Pancreas (tissue), 10 donors: ENCODE measurements at places on chromosomes 11 and 22. TPM values are rescaled to one million over a fixed set of nuclear protein-coding genes. Genes with fewer than 3 reads are reported as not detected.

The SLC22A9 gene
- total RNA-seq, result 0.28 TPM

The RAB38 gene
- total RNA-seq, result 1.7 TPM

The NPAS4 gene
- total RNA-seq, result not detected

The OR5AN1 gene
- total RNA-seq, result not detected

The MALAT1 gene
- total RNA-seq, result 2,753 TPM

The MS4A14 gene
- total RNA-seq, result 0.04 TPM

The ACRV1 gene
- not detected for total RNA-seq

The NTM gene
- total RNA-seq, result 4.4 TPM

The KIAA1671 gene
- total RNA-seq, result 28.8 TPM

The YPEL4 gene
- total RNA-seq, result 0.28 TPM

The ROBO4 gene
- 3.3 TPM for total RNA-seq

DNA sequence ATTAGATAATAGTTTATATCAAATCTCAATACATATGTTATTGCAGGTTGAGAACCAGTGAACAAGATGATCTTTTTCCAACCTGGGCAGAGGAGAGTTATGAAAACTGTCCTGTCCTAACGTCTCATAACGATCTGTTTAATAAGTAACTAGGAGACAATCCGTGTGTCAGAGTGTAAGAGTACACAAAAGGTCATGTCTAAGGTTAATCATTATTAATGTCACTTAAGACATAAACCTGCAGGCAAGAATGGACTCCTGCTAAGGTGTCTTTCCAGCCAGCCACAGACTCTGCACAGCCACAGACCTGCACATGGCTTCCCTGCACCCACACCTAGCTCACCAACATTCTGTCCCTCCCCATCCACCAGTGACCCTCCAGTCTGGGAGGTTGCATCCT, 10.1 kb downstream of the SLC5A4 start:
- DNase-seq, result no peak

- DNase-seq, result peak; percentile 67
Measured at GRCh38 chr11:65108469-65109123, 3.1 kb upstream of the TM7SF2 start.

- no peak for DNase-seq
Measured at GRCh38 chr22:44594951-44595350, 96.9 kb upstream of the RTL6 start.

GRCh38 chr11:14882196-14882595, 9.8 kb downstream of the CYP2R1 start:
- DNase-seq, result no peak

- no peak for DNase-seq
Measured at GRCh38 chr11:65869643-65870306, 2.8 kb downstream of the EFEMP2 start.

- no peak for DNase-seq
Measured at GRCh38 chr11:120391292-120391691, 55.1 kb downstream of the ARHGEF12 start.

- DNase-seq, result peak; percentile 43
Measured at GRCh38 chr22:22684580-22685561, 40.5 kb downstream of the GGTLC2 start.

DNA sequence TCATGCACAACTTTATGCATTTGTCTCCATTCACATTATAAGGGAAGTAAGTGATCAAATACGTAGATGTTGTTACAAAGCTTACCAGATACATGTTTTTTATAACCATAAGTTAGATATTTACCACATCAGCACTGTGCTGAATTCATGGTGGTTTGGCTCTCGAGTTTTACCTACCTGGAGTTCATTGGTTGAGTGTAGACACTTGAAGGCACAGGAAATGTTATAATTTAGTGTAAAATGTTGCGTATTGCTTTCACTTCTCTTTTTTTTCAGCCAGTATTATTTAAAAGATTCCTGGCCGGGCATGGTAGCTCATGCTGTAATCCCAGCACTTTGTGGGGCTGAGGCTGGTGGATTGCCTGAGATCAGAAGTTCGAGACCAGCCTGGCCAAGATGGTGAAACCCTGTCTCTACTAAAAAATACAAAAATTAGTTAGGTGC, 53.1 kb upstream of the GRK2 start:
- no peak for DNase-seq

GRCh38 chr22:36730176-36730858, 26.8 kb upstream of the CACNG2 start:
- no peak for DNase-seq

- no peak for DNase-seq
Measured at GRCh38 chr11:131223198-131223991, 147.0 kb upstream of the NTM start.

DNA sequence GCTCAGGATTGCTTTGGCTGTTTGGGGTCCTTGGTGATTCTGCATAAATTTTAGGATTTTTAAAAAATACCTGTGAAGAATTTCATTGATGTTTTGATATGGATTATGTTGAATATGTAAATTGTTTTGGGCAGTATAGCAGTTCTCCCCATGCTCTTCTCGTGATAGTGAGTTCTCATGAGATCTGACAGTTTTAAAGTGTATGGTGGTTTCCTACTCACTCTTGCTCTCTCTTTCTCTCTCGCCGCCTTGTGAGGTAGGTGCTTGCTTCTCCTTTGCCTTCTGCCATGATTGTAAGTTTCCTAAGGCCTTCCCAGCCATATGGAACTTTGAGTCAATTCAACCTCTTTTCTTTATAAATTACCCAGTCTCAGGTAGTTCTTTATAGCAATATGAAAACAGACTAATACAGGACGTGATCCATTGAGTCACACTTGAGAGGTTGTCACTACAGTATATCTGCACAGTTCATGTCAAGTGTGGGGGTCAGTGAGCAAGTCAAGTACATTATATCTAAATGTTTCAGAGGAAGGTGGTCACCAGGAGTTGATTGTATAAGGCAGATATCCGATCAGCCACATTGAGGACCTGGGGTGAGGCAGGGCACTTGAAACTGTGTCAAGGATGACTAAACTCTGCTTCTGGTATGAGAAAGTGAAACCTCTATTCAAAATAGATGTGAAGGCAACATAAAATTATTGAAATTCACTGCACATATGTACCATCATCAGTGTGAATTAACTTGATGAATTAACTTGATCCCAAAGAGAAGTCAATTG, 70.7 kb upstream of the CCDC179 start:
- no peak for DNase-seq

DNA sequence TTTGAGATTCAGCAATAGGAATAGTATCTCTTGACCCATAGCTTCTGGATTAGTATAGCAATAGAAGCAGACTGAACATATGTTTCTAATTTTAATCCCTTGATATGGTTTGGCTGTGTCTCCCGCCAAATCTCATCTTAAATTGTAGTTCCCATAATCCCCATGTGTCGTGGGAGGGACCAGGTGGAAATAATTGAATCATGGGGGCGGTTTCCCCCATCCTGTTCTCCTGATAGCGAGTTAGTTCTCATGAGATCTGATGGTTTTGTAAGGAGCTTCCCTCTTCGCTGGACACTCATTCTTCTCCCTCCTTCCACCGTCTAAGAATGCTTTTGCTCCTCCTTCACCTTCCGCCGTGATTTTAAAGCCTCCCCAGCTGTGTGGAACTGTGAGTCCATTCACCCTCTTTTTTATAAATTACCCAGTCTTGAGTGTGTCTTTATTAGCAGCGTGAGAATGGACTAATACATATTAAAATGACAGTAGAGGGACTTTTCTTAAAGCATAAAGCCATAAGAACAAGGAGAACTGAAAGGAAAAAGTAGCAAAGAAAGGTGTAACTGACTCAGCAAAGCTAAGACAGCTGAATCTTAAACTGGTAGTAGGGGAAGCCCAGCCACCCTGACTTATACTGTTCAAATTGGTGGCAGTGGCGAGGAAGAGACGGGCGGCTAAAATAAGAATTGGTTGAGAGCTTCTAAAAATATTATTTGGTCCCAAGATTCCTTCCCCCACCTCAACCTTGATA, 20.3 kb upstream of the SLN start:
- DNase-seq, result no peak

- no peak for DNase-seq
Measured at GRCh38 chr22:30926706-30927105, 41.9 kb downstream of the MORC2 start.

DNA sequence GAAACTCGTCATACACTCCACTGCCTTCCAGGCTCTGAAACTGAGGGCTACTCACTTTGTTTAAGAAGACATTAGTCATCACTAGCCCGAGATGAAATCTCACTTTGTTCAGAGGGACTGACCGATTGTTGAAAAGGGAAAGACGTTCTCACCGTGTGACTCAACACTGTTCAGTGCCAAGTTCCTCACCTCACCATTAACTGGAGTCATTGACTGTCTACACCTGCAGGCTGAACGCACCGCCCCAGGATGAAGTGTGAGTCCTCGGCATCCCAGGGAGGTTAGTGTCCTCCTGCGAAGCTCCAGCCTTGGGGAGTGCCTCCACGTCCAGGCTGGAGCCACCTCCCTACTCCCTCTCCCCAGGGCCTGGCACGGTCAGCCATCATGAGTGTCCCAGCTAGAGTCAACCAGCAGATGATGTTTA, 30.4 kb downstream of the FADD start:
- DNase-seq, result no peak

DNA sequence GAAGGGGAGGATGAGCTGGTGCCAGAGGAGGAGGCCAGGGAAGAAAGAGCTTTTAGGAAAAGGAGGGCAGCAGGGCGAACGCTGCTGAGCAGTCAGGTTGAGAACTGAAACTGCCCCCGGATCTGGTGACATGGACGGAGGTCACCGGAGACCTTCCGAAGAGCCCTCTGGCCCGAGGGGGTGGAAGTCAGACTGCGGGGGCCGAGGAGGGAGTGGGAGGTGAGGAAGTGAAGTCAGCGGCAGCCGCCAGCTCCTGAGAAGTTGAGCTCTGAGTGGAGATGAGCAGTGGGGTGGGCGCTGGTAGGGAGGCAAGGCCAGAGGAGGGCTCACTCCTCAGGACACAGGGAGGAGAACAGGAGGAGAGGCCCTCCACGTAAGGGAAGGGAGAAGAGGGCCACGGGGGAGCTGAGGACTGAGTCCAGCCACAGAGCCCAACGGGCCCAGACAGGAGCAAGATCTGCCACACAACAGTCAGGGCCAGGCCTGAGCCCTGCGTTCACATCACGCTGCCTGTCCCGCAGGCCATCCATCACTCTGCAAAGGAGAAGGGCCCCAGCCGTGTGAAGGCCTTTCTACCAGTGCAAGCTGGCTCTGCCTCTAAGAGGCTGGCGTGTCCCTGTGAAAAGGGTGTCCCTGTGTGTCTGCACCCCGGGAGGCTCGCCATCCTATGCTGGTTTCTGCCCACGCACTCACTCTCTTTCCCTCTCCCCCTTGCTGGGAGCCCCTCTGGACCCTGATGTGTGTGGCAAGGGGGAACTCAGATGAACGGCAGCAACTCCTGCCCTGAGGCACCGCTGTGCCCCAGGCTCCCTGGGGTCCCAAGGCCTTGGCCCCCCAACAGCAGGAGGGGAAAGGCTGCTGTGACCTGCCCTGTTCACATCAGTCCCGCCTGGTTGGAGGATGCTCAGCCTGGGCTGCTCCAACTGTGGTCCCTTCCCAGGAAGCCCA, 19.0 kb upstream of the LRRC32 start:
- no peak for DNase-seq

DNA sequence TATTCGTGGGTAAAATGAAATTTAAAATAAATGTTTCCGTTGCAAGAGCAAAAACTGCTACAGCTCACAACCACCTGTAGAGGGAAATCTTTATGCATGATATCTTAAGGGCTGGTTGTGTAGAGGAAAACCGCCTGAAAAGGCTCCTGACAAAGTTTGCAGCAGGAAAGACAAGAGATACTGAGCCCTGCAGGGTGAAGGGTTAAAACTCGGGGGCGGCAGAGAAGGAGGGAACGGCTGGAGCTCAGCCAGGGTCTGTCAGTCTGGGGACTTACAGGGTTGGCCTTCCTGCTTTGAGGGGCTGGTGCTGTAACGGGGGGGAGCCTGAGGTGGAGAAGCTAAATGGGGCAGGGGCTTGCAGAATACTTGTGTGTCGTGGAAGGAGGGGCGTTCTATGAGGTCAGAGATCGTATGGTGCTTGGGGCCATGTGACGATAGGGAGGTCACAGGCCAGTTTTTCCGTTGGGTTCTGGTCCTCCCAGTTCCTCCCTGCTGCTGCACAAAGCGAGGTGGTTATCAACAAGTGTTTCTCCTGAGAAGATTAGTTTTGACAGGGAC, 122.9 kb upstream of the HSD17B12 start:
- no peak for DNase-seq

DNA sequence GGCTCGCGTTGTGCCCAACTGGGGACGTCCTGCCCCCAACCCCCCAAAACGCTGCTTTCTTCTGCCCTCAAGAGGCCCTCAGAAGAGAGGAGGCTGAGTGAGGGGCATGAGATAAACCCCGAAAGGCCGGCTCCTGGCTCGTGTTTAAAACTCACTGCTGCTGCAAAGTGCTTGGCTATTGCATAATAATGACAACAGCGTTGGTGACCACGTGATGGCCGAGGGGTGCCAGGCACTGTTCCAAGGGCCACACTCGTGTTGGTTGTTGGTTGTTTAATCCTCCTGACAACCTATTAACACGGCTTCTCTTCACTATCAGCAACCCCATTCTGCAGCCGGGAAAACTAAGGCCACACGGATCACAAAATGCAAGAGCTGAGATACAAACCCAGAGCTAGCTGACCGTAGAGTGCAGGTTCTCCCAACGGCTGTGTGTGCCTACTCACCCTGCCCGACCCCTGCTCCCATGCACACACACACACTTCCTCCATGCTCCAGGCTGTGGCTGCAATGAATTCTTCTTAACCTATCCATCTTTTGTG, 51.0 kb downstream of the ANO1 start:
- DNase-seq, result no peak

GRCh38 chr11:119755356-119756071, 26.5 kb upstream of the NECTIN1 start:
- DNase-seq, result no peak
